ENCODE measurements at places on chromosomes 12 and 14. TPM values are rescaled to one million over a fixed set of nuclear protein-coding genes. Genes with fewer than 3 reads are reported as not detected.

NRXN3 gene
- 5.6 TPM for total RNA-seq

FSCB gene
- total RNA-seq, result not detected

MYRFL gene
- 1.0 TPM for total RNA-seq

RFLNA gene
- 51.0 TPM for total RNA-seq

C14orf119 gene
- total RNA-seq, result 53.8 TPM

MORN3 gene
- not detected for total RNA-seq
